EL (cell line): ENCODE measurements at places on chromosomes 3 and 15.

GRCh38 chr15:39283531-39283930 lies 297.3 kb upstream of the THBS1 start:
- DNase-seq = peak; percentile 40

DNA sequence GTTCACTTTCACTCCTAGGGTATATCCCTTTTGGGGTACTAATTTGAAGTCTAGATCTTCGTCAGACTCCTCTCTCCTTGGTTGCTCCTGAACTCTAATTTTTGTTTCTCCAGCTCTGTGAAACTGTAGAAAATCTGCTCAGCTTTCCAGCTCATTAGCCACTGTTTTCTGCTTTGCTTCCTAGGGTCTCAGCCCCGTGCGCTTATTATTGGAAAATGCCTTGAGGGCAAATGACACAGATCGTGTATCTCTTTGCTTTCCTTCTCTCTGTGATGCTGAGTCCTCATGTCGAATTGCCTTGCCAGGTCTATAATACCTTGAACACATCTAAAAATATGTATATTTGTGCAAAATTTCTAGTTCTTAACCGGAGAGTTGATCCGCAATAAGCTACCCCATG lies 731.1 kb downstream of the EDEM1 start:
- DNase-seq = no peak

DNA sequence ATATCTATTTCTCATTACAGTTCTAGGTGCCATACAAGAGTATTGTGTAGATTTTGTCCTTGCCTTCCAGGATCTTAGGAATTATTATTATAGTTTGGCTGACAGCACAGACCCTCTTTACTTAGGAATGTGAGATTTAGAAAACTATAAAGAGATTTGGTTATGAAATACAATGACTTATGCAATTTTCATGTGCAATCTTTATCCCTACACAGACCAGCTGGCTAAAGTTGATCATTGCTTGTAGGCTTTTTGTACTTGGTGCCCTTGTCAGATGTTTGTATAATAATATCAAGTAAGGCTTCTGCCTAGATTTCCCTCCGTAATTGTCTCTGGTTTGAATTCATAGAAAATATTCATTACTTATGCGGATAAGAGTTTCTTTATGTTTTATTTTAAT lies 174.5 kb upstream of the GAP43 start:
- no peak for DNase-seq

- DNase-seq = no peak
These were observed 63.2 kb downstream of the ASTE1 start for GRCh38 chr3:130963444-130963843.

DNA sequence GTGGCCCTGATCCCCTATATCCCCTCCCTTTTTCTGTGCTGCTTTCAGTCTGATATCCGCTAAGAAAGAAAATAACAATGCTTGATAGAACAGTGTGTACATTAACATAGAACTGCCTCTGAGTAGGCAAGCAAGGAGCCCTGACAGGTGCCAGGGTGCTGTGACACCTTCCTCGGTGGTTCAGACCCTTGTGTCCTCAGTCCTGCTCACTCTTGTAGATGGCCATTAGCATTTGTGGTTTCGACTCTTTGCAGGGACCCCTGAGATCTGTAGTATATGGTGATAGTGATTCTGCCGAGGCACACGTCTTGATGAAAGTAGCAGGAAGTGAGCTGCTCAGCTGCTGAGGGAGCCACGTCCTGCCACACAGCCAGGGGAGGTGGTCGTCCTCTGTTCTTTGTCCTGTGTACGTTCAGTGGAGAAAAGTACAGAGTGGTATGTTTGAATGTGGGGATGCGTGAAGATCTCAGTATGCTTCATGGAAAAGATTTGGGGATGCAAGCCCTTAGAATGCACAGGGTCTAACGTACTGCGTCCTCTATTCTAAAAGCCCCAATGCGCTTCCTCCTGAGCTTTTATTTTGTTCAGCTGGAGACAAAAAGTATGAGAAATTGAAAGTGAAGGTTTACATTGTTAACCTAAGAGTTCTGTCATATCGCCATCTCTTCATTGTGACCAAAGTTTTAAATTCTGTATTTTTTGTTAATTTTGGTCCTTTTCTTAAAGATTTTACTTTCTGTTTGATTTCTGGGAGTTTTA lies 35.4 kb downstream of the PXYLP1 start:
- no peak for DNase-seq

- DNase-seq = no peak
These were observed 24.9 kb downstream of the TUBGCP5 start for GRCh38 chr15:23014394-23015000.

DNA sequence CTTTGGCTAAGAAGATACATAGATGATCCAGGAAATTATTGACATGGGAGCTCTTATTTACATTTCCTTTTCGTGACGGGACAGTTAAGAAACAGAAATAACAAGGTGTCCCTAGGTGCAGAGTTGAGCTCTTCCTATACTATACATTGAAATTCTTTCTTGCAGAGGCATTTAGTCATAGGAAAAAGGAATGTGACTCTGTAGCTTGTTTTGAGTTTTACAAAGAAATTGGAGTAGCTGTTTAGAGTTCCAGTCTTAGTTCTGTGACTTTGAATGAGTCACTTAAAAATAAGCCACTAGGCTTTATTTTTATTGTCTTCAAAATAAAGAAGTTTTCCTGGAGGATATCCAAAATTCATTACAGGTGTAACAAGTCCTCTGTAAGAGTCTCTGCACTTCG lies 723.5 kb upstream of the SGO1 start:
- peak; percentile 13 for DNase-seq

DNA sequence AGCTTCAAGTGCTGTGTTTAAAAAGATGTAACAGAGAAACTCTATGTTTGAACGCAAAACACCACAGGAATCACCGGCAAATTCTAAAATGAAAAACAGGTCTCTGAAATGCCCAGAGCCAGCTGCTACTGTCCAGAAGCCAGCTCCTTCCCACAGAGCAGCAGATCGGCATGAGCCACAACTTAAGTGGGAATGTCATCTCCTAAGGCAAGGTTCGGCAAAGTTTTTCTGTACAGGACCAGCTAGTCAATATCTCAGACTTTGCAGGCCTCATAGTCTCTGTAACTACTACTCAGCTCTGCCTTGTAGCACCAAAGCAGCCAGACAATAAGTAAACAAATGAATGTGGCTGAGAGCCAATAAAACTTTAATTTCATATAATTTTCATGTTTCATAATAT lies 4.9 kb downstream of the PLOD2 start:
- no peak for DNase-seq

- DNase-seq = peak; percentile 62
These were observed 56.1 kb downstream of the TAFA4 start for GRCh38 chr3:68876112-68876713.

- DNase-seq = no peak
These were observed 57.9 kb downstream of the ABHD5 start for GRCh38 chr3:43748645-43749044.

DNA sequence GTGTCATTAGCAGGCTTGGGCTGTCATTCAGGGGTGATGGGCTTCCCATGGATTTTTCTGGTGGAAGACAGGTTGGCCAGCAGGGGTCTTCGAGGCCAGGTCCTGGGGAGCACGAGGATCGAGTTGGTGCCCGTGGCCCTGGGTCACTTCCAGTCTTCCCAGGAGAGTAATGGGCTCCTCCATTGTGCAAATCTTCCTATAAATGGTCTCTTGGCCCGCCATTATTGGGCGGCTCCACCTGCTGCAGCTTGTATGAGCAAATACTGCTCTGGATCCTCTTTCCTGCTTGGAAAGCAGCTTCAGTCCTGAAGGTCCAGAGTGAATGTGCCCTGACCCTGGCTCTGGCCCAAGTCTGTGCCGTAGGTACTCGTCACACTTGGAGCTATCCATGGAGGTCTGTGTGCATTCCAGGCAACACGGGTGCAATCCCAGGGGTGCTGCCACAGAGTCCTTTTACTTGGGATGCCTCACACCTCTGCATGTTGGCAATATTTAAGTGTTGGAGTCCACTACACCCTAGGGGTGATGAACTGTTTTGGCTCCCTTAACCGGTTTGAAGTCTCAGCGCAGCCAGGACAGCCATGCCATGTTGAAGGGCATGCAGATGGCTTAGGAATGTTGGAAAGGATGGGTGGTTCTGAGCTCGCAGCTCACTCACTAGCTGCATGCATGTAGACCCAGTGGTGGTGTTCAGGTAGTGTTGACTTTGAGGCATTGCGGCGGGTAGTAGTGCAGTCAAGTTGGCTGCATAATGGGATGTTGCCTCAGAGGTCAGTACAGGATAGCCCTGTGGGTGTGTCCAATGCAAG lies 97.6 kb downstream of the SNRPN start:
- no peak for DNase-seq

- peak; percentile 36 for DNase-seq
These were observed 449.4 kb upstream of the PPP2R3A start for GRCh38 chr3:135516143-135516542.

DNA sequence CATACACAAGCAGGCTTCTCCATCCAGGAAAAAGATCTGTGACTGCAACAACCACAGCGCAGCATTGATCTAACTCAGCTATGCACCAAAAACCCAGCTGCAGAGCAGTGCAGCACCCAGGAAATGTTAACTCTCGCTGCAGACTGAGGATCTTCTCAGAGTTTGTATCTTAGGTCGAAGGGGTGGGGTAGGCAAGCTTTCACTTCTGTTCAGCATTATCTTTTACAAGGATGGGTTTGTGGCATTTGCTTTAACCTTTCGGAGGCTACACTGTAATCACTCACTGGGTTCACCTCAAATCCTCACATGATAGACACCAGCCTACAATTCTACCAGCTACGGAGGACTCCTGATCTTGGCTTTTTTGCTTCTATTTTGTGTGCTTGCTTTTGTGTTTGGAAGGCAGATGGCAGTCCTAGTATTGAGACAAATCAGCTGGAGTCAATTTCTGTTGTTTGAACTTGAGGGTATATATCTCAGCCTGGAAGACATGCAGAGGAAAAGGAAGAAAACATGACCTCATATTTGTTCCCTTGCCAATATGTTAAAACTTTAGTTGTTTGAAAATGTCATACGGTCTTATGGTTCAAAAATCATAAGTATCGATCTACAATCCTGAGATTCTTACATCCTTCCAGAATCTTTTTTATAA lies 25.2 kb downstream of the LRRK1 start:
- DNase-seq = no peak

GRCh38 chr3:173614522-173614921 lies 217.0 kb downstream of the NLGN1 start:
- no peak for DNase-seq

DNA sequence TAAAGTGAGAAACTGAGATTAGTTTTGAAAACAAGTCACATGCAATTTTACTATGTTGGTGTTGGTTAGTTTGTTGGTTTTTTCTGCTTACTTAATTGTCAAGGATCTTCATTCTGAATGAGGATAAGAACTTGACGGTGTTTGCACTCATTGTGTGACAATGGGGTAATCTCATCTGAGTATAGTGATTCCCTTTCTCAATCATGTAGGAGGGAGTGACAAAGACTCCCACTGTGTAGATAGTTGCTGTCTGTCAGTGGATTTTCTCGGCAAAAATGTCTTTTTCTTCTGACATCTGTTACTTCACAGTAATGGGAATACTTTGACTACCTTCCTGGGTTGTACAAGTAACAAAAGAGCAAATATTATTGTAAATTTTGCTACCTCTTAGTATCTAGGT lies 23.5 kb downstream of the KCNH8 start:
- DNase-seq = no peak

DNA sequence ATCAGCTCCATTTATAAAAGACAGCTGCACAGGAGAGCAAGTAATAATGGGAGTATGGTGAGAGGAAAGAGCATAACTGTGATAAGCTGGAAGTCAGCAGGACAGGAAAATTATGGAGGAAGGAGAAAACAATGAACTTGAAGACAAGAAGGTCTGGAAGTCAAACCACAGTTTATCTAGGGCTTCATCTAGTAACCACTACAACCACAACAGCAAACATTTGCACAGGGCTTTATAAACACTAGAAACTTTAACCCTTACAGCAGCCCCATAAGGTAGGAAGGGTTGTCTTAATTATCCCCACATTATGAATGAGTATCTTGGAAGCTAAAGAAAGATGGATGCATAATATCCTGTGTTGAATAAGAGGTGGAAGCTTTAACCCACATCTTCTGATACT lies 820.8 kb downstream of the IGSF11 start:
- no peak for DNase-seq

- DNase-seq = peak; percentile 96
These were observed 99.3 kb downstream of the BDH1 start for GRCh38 chr3:197456261-197457091.

DNA sequence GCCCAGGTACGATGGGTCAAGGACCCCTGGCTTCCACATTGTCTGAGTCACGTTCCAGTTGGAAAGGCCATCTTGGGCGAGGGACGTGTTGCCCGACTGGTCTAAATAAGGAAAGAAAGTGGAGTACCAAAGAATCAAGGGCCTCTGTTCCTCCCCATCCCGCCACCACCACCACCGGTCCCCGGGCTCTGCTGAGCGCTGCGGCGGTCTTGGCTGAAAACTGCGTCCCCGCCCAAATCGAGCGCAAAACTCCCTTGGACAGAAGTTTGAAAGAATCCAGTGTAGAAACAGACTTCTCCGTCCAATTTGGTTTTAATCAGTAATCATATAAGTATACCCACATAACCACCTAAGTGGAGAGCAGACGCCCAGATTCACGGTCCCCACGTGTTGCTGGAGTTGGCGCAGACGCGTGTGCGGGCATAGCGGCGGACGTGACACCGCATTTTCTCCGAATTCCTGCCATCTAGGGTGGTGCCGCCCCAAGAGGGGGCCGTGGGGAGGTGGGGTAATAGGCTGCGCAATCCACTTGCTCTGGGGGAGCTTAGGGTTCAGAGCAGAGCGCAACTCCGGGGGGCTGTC lies 243.8 kb upstream of the TOPAZ1 start:
- DNase-seq = peak; percentile 27

DNA sequence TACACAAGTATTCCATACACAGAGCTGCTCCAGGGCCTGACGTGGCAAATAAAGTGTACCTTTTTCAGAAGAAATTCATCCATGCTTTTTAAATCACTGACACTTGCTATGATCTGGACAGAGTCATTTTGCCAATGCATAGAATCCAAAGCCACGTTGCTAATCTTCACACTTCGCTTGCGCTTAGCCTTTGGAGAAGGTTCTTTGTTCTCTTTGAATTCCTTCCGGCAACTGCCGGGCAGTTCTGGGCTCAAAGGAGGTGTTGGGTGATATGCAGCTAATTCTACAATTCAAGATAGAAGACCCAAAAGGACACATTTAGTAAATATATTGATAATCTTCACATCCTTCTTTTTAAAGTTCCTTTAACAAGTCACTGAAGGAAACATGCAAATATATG lies 69.9 kb downstream of the NR2E3 start:
- DNase-seq = no peak

DNA sequence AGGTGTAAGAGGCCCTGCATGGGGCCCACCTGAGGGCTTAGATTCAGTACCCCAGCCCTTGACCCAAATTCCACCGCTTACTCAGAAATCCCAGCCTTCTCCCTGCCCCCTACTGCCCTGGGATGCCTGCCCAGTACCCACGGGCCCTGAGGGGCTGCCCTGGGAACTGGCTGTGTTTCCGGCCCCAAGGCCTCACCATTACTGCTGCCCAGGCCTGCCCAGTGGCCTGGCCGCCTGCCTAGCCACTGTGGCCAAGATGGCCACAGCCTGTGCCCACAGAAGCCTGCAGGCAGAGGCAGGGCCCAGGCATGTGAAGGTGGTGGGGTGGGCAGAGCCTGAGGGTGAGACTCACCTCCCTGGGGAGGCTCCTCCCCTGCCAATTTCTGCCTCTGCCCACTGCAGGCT lies 6.1 kb upstream of the PRKCD start:
- no peak for DNase-seq

GRCh38 chr3:183148056-183148455 lies 14.5 kb downstream of the LAMP3 start:
- DNase-seq = peak; percentile 60
